Stimulated activated CD4-positive, alpha-beta T cell treated with anti-CD3 and anti-CD28 coated beads, Interleukin-12 subunit alpha, Interleukin-12 subunit beta, amount 100 ng/mL, for 48 hours (primary cell): ENCODE measurements at places on chromosomes 2 and 18.

DNA sequence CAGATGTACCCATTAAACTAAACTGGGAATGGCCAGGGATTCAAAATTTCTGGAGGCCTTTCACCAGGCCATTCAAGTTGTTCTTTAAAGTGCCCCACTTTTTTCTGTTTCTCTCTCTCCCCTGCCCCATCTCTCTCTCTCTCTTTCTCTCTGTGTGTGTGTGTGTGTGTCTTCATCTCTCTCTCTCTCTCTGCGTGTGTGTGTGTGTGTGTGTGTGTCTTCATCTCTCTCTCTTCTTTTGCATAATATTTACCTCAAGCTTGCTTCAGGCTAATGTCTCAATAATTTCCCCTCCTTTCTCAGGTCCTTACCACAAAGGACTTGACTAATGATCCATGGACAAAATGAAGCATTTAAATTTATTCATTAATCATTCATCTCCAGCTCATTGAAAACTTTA is 164.2 kb upstream of the KLHL14 start:
- no peak for DNase-seq

DNA sequence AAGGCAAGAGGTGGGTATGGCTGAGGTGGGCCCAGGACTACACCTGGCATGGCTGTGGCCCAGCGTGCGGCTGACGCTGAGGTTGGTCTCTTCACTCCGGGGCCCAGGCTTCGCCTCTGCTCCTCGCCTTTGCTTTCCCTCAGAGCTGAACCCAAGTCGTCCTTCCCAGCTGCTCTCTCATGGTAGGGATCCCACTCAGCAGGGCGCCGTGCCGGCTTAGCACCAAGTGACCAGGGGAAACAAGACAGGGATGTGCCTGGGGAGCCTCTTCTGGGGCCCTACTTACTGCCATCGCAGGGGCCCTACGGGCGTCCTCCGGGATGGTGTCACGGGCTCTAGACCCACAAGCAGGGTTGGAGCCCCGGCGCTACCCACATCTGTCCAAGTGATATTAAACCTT is 138.1 kb upstream of the ALKAL2 start:
- no peak for DNase-seq

DNA sequence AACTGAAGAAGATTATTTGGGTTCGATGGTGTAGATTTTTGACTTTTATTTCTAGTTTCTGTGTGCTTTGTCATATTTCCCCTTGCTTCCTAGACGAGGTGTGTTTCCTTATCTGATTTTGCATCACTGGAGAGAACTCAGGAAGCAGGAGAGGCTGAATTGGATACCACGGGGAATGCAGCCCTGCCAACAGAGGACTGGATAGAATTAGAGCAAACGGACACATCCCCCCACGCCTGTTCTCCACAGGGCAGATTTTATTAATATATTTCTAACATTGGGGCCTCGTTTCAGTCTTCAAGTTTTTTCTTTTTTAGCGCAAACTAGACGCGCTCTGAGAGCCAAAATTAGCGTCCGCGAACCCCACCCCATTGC is 678 bp upstream of the VAPA start:
- no peak for DNase-seq

DNA sequence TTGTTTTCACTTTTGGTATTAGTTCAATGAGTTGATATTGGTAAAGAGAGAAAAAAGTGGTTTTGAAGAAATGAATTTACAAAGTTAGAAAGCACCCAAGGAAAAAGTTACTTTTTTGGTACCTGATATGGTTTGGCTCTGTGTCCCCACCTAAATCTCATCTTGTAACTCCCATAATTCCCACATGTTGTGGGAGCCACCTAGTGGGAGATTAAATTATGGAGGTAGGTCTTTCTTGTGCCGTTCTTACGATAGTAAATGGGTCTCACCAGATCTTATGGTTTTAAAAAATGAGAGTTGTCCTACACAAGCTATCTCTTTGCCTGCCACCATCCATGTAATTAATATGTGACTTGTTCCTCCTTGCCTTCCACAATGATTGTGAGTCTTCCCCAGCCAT is 965.6 kb upstream of the NRXN1 start:
- DNase-seq = no peak

DNA sequence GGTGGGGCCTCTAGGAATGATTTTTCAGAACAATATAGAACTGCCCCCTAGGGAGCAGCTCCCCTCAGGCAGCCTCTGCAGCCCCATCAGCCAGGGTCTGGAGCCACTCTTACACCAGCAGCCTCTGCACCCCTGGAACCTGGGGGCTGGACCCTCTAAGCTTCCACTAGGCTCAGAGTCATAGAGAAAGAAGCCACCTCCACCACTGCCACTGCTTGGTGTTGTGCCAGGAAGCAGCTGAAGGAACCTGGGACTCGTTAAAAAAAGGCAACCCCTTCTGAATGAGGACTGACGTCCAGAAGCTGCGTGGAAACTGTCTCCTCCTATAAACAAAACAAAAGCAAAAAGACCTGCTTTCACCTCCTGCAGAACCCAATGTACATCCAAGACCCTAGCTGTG is 98.1 kb upstream of the HS6ST1 start:
- no peak for DNase-seq

DNA sequence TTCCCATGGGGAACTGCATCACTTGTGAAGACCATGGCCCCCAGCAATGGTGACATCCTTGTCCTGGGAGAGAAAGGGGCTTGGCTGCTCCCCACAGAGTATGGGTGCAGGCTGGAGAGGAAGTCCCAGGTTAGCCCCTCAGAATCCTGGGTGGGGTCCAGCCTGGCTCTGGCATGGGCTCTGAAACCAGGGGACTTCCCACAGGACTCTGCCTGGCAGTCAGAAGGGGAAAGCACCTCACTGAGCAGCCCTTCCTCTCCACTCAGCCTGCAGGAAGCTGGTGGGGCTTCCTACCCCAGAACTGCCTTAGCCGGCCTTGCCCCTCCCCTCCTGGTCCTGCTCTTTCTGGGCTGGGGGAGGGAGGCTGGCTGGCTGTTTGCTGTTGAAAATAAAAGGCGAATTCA is 3.7 kb downstream of the NEURL3 start:
- DNase-seq = no peak

DNA sequence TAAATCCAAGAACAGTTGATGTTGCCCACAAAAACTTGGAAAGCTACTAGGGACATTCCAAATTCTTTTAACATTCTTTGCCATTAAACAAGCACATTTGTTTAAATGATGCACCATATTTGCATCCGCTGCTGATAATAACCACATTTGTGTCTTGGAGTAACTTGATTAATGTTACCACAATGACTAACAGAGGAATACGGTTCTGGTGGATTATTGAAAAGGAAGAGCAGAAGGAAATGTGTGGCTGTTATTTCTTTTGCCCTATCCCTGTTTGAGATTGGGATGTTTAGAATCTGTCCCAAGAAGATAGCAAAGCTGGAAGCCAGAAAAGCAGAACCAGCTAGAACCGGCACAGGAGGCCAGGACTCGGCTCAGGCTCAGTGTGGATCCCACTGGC is 39.2 kb upstream of the RASGRP3 start:
- DNase-seq = no peak

- DNase-seq = no peak
These were observed 572.3 kb downstream of the PLCL1 start for GRCh38 chr2:198376677-198377076.

GRCh38 chr2:109378682-109379081 is 235.1 kb downstream of the SEPTIN10 start:
- DNase-seq = no peak

DNA sequence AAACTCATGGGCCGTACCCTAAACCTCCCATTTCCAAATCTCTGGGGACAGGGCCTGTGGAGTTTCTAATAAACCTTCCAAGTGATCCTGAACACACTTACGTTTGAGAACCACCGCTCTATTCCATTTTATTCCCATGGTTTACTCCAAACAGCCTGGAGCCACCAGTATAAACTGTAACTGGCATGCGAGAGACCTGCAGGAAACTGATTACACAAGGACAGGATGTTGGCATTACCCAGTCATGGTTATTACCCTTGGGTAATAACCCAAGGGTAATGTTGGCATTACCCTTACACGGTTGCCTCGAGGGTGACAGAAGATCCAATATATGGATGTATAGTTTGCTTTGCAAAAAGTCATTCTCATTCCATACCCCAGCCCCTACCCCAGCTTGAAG is 37.0 kb upstream of the YPEL5 start:
- no peak for DNase-seq

GRCh38 chr18:33839452-33840211 is 261.6 kb downstream of the ASXL3 start:
- DNase-seq = peak; percentile 2

DNA sequence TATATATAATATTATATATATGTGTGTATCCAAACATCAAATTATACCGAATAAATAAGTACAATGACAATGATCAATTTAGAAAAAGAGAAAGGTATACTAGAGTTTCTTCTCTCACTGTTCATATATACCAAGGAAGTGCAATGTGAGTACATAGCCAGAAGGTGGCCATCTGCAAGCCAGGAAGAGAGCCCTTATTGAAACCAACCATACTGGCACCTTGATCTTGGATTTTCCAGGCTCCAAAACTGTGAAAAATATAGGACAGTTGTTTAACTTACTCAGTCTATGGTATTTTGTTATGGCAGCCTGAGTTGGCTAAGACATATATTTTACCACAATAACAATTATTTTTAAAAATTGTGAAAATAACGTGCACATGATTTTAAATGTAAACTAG is 1490.2 kb upstream of the SLC39A10 start:
- DNase-seq = no peak

DNA sequence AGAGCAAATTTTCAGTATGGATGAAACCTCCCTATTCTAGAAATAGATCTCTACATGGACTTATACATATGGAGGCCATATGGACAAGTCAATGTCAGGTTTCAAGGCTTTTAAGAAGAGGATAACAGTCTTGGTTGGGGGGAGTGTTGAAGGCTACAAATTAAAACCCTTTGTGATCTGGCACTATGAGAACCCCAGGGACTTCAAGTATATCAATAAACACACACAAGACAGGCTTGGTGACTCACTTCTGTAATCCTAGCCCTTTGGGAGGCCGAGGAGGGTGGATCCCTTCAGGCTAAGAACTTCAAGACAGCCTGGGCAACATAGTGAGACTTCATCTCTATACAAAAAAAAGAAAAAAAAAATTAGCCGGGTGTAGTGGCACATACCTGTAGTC is 127.2 kb upstream of the SP5 start:
- DNase-seq = no peak

DNA sequence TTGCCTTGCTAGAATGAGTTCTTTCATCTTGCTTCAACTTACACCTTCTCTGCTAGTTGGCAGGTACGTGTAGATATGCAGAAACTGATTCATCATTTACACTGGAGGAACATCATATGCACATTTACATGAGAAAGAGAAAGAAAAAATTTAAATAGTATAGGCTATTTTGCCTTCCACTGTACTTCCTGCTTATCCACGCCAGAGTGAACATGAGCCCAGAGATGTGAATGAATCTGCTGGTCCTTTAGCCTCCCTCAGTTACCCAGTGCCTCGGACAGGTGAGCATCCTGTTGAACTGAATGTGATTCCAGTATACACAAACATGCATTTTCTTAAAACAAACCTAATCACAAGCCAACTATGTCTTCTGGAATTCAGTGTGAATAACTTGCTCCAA is 83.6 kb downstream of the SESTD1 start:
- no peak for DNase-seq

DNA sequence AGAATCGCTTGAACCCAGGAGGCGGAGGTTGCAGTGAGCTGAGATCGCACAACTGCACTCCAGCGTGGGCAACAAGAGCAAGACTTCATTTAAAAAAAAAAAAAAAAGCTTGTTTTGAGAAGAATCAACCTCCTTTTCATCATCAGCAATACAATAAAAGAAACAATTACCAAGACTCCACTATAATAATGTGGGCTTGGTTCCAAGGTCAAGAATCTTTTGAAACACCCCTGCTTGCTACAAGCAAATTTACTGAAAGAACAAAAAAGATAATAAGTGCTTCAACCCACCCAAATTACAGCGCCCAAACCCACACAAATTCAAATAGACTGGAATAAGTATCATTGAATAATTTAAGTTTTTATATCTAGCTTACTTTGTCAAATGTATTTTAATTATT is 33.6 kb upstream of the MAPRE3 start:
- DNase-seq = no peak

DNA sequence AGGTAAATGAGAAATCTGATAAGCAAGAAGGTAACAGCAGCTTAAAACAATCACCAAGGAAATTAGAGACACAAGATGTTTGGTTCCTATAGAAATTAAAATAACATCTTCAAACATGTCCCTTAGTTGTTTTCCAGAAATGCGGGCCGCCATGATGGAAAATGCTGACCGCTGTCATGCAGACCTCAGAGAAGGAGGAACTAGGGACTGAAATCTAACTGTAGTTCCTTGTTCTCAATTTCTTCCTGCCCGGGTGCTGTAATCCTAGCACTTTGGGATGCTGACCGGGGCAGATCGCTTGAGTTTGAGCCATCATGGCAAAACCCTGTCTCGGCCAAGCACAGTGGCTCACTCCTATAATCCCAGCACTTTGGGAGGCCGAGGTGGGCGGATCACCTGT is 51.1 kb downstream of the TEX51 start:
- DNase-seq = no peak

GRCh38 chr18:54515149-54515548 is 75.9 kb upstream of the DYNAP start:
- no peak for DNase-seq

- DNase-seq = no peak
These were observed 74.8 kb upstream of the TNP1 start for GRCh38 chr2:216934623-216935022.

GRCh38 chr2:237894396-237894979 is 35.1 kb downstream of the RAMP1 start:
- no peak for DNase-seq

- DNase-seq = no peak
These were observed 41.1 kb downstream of the FAM124B start for GRCh38 chr2:224360801-224361251.

DNA sequence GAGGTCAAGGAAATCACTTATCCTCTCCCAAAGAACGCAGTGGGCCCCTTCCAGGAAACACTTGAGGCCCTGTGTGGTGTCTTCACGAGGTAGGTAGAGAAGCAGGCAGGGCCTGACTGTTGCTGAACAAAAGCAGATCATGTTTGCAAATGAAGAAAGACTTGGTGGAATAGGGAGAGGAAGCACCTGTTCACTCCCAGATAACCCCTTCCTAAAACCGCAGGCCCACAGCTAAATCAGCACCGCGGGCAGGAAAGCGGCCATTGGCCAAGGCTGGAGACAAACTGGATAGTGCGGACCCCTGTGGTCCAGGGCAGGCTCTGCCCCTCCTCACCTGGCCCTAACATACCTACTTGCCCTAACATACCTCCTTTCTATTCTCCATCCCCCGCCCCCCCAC is 64.9 kb upstream of the KLHL29 start:
- no peak for DNase-seq
